ENCODE measurements at places on chromosomes 7 and 10. TPM values are rescaled to one million over a fixed set of nuclear protein-coding genes. Genes with fewer than 3 reads are reported as not detected.

Gene DRGX
- total RNA-seq: not detected

Gene WNT8B
- 0.27 TPM for total RNA-seq

Gene CYP2C8
- 0.30 TPM for total RNA-seq

Gene ANKRD30A
- total RNA-seq: not detected

Gene CCL26
- total RNA-seq: not detected

Gene BTBD16
- not detected for total RNA-seq

Gene RBM17
- 200 TPM for total RNA-seq

Gene HOXA3
- not detected for total RNA-seq

Gene PIK3AP1
- 3.1 TPM for total RNA-seq

Gene HTR7
- not detected for total RNA-seq

Gene ARHGEF35
- total RNA-seq: 3.6 TPM

Gene ADRA2A
- total RNA-seq: not detected

Gene AFAP1L2
- 1.6 TPM for total RNA-seq
